Stimulated activated CD4-positive, alpha-beta T cell treated with anti-CD3 and anti-CD28 coated beads, Interleukin-4, amount 100 ng/mL, for 48 hours (primary cell): ENCODE measurements at places on chromosomes 1 and 21.
A peak's percentile ranks its signal among the peaks of the same experiment; 100 is the strongest.

- no peak for DNase-seq
Measured at GRCh38 chr1:78289603-78290002, 201.2 kb upstream of the PTGFR start.

DNA sequence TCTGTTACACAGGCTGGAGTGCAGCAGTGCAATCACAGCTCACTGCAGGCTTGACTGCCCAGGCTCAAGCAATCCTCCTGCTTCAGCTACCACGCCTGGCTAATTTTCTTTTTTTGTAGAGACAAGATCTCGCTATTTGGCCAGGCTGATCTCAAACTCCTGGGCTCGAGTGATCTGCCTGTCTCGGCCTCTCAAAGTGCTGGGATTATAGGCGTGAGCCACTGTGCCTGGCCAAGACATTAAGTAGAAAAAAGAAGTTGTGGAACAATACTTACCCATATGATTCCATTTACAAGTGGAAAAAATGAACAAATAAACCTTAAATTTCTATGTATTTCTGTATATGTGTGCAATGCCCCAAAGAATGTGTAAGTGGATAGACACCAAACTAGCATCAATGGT is 30.3 kb upstream of the ID3 start:
- DNase-seq = no peak

GRCh38 chr1:36217670-36218069 is 6.6 kb upstream of the THRAP3 start:
- DNase-seq = no peak

- DNase-seq = no peak
Measured at GRCh38 chr21:35333831-35334618, 284.9 kb upstream of the RUNX1 start.

- DNase-seq = no peak
Measured at GRCh38 chr1:57854436-57854835, 430.6 kb upstream of the DAB1 start.

GRCh38 chr1:222813866-222814535 is 838 bp upstream of the DISP1 start:
- no peak for DNase-seq

- DNase-seq = peak; percentile 45
Measured at GRCh38 chr1:243849421-243850201, 432 bp downstream of the AKT3 start.

GRCh38 chr1:39575191-39576015 is 1.2 kb downstream of the PABPC4 start:
- DNase-seq = peak; percentile 27

DNA sequence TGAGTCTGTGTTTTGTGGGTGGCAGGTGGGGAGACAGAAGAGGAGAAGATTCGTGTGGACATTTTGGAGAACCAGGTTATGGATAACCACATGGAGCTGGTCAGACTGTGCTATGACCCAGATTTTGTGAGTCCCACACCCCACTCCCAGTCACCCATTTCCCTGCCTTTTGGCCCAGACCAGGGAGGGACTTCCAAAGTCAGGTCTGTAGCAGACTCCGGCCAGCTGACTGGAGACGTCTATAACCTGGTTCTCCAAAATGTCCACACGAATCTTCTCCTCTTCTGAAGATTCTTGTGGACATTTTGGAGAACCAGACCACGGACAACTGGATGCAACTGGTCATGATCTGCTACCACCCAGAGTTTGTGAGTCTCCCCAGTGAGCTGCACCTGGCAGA is 1.6 kb downstream of the GSTM5 start:
- DNase-seq = no peak

DNA sequence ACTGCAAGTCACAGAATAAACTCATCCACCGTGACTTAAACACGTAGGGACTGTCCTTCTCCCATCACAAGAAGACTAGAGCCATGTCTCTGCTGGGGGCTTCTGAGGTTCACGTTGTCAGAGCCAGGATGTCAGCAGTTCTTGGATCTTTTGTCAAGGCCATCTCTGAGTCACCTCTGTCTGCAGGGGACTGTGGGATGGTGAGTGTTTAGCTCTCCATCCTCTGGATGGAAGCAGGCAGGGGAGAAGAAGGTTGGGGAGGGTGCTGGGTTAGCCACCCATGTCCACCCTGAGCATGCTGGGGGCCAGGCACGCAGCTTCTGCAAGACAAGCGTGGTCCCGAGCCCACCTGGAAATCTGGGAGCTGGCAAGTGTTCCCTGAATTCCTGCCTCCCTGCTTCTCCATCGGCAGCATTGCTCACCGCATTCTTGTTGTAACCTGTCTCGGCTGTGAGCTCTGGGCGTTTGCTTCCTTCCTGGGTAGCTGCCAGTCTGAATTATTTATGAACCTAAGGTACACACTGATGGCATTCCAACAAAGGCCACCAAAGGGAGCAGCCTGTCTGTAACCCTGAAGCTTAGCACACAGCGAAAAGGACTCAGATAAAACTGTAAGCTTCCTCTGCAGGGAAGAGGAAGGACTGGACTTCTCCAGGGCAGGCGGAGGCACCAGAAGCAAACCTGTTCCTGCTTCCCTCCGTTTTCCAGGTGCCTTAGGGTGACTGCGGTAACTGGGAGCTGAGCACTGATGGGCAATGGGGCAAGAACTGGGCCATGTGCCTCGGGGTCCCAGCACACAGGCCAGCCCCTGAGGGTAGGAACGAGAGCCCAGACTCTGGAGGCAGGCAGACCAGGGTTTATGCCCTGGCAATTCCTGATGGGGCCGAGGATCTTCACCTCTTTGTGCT is 88.6 kb downstream of the RIPK4 start:
- no peak for DNase-seq

DNA sequence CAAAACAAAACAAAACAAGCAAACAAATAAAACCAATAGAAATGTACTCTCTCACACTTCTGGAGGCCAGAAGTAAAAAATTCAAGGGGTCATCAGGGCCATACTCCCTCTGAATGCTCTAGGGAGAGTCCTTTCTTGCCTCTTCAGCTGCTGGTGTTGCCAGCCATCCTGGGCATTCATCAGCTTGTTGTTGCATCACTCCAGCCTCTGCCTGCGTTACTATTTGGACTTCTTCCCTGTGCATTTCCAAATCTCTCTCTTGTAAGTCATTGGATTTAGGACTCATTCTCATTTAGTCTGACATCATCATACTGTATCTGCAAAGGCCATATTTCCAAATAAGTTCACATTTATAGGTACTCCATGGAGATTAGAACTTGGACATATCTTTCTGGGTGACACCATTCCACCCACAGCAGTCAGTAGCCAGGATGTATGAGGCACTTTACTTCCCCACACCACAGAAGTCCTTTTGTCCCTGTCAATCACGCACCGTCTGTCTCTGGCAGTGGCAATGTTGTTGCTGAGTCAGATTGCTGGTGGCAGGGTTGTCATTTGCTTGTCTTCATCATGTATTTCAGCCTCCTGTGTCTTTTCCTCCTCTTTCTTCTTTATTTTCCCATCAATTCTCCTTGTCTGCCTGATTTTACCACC is 151.0 kb upstream of the KCNJ6 start:
- DNase-seq = no peak

DNA sequence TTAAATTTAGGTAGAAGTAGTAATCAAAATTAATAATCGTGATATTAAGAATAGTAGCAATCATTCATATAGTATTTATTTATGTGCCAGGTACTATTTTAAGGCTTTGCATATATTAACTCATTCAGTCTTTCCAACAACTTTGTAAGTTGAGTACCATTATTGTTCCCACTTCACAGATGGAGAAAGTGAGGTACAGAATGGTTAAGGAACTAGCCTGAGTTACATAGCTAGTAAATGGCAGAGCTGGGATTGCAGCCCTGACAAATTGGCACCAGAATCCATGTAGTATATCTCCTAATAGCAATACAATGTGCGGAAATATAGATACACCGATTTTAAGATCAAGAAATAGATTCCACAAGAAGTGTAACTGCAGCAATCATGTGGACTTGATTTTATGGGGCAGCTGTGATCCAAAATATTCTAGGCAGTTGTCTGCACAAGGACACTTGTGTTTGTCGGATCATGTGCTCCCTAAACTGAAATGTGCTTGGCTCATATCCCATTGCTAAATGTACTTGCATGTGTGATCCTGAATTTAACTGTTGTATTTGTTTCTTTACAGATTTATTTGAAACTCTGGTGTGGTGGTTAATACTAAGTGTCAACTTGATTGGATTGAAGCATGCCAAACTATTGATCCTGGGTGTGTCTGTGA is 5.8 kb upstream of the GTF2B start:
- DNase-seq = no peak

GRCh38 chr1:76006234-76006633 is 68.3 kb upstream of the ST6GALNAC3 start:
- no peak for DNase-seq

GRCh38 chr21:24208562-24209260 is 1398.6 kb downstream of the MRPL39 start:
- no peak for DNase-seq

DNA sequence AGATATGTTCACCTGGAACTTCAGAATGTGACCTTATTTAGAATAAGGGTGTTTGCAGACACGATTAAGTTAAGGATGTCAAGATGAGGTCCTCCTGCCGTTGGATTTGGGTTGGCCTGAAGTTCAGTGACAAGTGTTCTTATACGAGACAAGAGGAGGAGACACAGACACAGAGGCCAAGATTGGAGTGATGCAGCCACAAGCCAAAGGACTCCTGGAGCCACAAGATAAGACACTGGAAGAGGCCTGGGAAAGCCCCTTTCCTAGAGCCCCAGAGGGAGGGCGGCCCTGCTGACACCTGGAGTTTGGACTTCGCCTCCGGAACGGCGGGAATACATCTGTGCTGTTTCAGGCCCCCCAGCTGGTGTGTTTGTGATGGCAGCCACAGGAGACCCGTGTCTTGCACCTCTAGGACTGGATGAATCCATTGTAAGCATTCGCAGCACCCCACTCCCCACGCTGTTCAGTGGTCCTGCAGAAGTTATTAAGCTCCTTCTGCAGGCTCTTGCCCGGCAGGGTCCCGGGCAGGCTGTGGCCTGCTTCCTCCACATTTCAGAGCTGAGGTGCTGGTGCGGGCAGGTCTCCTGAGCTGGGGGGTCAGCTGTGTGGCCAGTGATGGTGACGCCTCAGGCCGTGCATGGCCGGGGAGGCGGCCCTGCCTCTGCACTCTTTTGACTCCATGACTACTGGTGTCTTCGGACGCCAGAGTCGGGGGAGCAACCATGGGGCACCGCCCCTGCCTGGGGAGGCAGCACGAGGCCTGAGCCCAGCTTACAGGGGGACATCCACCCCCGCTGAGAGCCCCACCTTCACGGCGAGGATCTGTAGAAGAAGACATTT is 34.6 kb downstream of the UMODL1 start:
- DNase-seq = no peak

GRCh38 chr1:101683561-101683960 is 313.2 kb downstream of the OLFM3 start:
- no peak for DNase-seq

DNA sequence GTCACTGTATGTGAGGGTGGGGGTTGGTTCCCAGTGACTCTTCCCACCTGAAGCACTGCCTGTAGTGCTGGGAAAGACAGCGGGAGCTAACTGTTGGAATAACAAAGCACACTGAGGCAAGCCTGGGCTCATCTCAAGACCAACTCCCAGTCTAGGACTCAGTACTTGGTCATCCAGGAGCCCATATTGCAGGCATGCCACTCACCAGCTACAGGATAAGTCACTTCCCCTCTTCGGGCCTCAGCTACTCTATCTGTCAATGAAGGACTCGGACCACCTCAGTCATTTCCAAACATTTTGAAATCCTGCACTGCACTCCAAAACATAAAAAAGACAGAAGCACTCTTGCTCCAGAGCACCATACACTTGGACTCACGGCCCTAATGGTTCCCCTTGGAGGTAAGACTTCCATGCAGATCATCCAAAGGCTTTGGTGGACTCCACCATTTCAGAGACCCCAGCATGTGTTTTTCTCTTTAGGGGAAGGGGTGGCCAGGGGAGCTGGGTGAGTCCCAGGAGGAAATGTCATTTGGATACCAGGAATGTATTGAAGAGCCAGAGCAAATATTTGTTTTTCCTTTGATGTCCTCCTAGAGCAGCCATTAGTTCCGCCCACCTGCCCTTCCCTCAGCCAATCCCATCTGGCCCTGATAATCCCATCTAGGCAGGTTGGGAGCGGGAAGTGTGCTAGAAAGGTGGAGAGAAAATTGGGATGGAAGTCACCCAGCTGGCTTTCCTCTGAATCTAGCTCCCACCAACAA is 3.1 kb downstream of the NUAK2 start:
- DNase-seq = no peak

- no peak for DNase-seq
Measured at GRCh38 chr1:67217417-67217816, 51.2 kb downstream of the IL23R start.

DNA sequence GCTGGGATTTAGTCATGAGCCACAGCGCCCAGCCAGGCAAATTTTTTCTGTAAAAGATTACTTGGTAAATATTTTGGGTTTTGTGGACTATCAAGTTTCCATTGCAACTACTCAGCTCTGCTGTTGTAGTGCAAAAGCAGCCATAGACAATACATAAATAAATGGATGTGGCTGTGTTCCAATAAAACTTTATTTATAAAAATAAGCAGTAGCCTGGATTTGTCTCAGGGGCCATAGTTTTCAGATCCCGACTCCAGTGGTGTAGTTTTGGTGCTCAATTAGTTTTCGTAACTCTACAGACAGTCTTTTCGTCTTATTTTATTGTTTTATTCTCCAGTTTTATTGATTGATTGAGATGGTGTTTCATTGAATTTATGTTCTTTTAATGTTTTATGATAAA is 80.1 kb upstream of the IVNS1ABP start:
- no peak for DNase-seq

- DNase-seq = no peak
Measured at GRCh38 chr1:118326960-118327629, 142.1 kb upstream of the SPAG17 start.

- DNase-seq = no peak
Measured at GRCh38 chr1:47382399-47382983, 33.6 kb upstream of the FOXE3 start.

- DNase-seq = no peak
Measured at GRCh38 chr1:48109390-48110013, 112.3 kb upstream of the TRABD2B start.

- no peak for DNase-seq
Measured at GRCh38 chr1:9649769-9650168, 1.8 kb upstream of the PIK3CD start.

- no peak for DNase-seq
Measured at GRCh38 chr1:96445302-96445701, 276.3 kb upstream of the PTBP2 start.
